ENCODE measurements at places on chromosomes 5 and 9. TPM values are rescaled to one million over a fixed set of nuclear protein-coding genes. Genes with fewer than 3 reads are reported as not detected.

Gene MLANA
- total RNA-seq, result not detected

Gene SPINK5
- not detected for total RNA-seq

Gene ELP1
- 32.6 TPM for total RNA-seq

Gene PPP3R2
- total RNA-seq, result not detected

Gene PMPCA
- 76.4 TPM for total RNA-seq

Gene SLC25A25
- total RNA-seq, result 17.6 TPM

Gene ADGRD2
- total RNA-seq, result not detected

Gene PCDHB8
- not detected for total RNA-seq

Gene ASTN2
- total RNA-seq, result 4.2 TPM

Gene LECT2
- not detected for total RNA-seq

Gene COQ4
- 49.4 TPM for total RNA-seq

Gene SLCO4C1
- not detected for total RNA-seq

Gene CREB3
- total RNA-seq, result 23.0 TPM

Gene CFAP157
- total RNA-seq, result not detected

Gene PTCD2
- 17.9 TPM for total RNA-seq

Gene SERINC5
- 87.9 TPM for total RNA-seq

Gene VDAC1
- total RNA-seq, result 247 TPM

Gene PCDHGC4
- total RNA-seq, result 6.4 TPM

Gene PRDM9
- total RNA-seq, result not detected

Gene CDO1
- total RNA-seq, result not detected

Gene SLC36A2
- total RNA-seq, result not detected

Gene HK3
- not detected for total RNA-seq

Gene SLC25A2
- 1.6 TPM for total RNA-seq

Gene ACO1
- total RNA-seq, result 9.0 TPM

Gene NOXA1
- total RNA-seq, result not detected

Gene UGT3A2
- total RNA-seq, result not detected

Gene ARHGEF37
- 1.7 TPM for total RNA-seq

Gene ADAMTS16
- total RNA-seq, result not detected

Gene GRIA1
- total RNA-seq, result not detected

Gene NUTM2G
- not detected for total RNA-seq
